ENCODE measurements at places on chromosomes 7 and 10.

- no peak for DNase-seq
These were observed 35.5 kb downstream of the LRMDA start for GRCh38 chr10:75466886-75467285.

- no peak for DNase-seq
These were observed 116.8 kb downstream of the IQUB start for GRCh38 chr7:123417580-123417979.

DNA sequence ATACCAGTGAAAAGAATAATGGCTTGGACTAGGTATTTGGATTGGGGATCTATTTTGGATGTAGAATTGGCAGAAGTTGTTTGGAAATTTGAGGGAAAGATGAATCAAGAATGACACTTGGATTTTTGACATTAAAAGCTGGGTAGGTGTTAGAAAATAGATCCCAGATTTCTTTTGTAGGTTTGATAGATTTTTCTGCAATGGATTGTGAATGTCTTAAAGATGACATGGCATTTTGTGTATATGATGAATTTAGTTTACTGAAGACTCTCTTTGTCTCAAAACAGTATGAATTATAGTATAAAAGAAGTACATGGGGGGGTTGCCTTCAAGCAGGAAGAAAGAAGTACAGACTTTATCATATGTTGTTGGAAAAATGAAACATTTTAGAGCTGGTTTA lies 75.8 kb downstream of the MPLKIP start:
- peak; percentile 4 for DNase-seq

- peak; percentile 4 for DNase-seq
These were observed 27.1 kb downstream of the LMTK2 start for GRCh38 chr7:98133621-98134303.

- peak; percentile 42 for DNase-seq
These were observed 21.0 kb upstream of the ASB15 start for GRCh38 chr7:123580406-123581161.

GRCh38 chr7:39468261-39468660 lies 97.9 kb upstream of the YAE1 start:
- DNase-seq: no peak

GRCh38 chr7:30862995-30863705 lies 48.5 kb upstream of the AQP1 start:
- DNase-seq: no peak

DNA sequence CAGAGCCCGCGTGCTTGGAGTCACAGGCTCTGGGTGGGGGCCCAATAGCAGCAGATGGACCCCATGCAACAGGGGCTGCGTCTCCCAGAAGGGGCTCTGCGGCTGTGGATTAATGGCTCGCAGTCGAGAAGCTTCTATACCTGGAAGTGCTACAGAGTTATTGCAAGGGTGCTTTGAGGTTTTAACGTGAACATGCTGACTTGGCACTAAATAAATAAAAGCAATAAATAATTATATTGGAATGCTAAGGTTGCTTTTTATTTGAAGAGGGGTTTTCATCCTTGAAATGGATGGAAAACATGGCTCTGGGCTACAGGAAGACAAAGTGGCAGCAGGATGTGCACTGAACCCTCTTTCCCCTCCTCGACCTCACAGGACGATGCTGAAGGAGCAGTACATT lies 122.4 kb downstream of the PAXIP1 start:
- DNase-seq: no peak

GRCh38 chr7:11216276-11216675 lies 242.6 kb downstream of the PHF14 start:
- DNase-seq: no peak

GRCh38 chr10:3071405-3072198 lies 4.3 kb downstream of the PFKP start:
- DNase-seq: peak; percentile 96

DNA sequence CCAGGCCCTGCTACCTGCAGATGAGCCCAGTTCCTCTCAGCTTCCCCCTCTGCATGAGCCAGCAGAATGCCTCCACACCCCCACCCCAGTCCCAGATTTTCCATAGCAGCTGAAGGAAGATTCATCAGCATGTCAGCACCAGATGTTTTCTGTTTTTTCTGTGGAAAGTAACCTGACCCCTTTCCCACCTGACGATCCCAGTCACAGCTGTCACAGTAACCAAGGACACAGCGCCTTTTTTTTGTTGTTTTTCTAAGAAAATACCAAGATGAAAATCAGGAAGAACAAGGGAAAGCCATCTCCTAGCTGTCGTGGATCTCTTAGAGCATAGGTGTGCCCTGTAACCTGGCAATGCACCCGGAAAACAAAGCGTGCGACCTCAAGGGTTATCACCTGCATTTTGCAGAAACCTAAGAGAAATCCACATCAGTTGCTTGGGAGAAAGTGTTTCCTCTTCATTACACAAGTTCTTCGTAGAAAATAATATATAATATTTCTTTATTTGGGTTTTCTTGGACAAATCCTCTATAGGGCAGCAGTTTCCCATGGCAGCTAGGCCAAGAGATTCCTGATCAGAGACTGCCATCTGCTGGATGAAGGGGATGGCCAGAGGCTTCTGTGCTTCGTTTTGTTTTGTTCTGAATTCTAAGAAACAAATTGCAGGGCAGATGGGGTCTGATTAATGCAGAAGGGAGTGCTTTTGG lies 401.9 kb downstream of the TNS3 start:
- peak; percentile 72 for DNase-seq

- DNase-seq: peak; percentile 54
These were observed 135.7 kb downstream of the LCOR start for GRCh38 chr10:96967847-96968246.

GRCh38 chr7:32921896-32922295 lies 30.3 kb upstream of the KBTBD2 start:
- peak; percentile 78 for DNase-seq

DNA sequence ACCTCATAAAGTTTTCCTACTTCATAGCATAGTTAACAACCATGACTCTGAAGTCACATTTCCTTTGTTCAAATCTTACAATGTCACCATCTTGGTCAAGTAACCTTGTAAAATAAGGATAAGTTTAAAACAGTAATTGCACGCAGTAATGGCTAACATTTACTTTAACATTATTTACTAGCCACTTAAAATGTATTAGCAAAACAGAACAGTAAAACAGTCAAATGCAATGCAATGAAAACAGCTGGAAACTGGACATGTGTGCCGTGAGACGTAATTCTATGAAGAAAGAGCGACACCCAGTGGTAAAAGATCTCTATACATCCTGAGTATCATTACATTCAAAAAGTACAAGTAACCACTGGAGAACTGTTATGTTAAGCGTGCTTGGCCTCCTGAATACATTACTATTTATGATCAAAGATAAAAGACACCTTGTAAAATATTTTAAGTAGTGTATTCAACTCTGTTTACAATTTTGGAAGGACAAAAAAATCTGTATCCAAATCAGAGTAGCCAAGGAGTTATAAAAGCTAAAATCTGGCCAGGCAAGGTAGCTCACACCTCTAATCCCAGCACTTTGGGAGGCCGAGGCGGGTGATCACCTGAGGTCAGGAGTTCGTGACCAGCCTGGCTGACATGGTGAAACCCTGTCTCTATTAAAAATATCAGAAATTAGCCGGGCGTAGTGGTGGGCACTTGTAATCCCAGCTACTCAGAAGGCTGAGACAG lies 27.2 kb downstream of the ATE1 start:
- DNase-seq: peak; percentile 71

DNA sequence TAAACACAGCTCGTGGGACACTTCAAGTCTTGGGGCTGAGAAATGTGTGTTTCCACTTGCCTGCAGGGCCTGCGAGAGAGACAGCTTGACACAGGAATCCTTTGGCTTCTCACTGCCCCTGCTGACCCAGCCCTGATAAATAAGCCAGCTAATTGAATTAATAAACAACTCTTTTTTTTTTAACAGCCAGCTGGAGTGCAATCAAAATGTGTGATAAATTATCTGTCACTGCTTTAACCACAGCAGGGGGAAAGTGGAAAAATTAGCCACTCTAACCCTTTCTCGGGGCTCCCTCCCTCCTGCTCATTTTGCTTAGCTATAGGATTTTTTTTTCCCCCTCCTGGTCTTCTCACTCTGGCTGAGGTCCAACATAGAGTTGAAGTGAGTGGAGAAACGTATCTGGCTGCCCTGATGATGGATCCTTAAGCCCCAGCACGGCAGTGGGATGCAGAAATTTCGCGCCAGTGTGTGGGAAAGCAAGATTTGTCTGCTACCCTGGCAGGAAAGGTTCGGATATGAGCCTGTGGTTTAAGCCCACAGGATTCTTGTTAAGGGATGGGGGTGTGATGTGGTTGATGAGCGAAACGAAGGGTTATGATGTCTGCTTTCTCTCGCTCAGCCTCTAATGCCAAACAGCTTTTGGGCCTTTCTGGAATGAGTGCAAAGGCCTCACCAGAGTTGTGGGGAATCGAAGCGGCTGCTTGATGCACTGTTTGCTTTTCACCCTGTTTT lies 173.8 kb downstream of the TRIL start:
- DNase-seq: peak; percentile 34

- peak; percentile 33 for DNase-seq
These were observed 224.0 kb upstream of the PLXDC2 start for GRCh38 chr10:19592276-19592675.

- no peak for DNase-seq
These were observed 16.7 kb downstream of the TMEM120A start for GRCh38 chr7:75977743-75978142.

GRCh38 chr7:150330211-150330885 lies 7.0 kb upstream of the ACTR3C start:
- no peak for DNase-seq

DNA sequence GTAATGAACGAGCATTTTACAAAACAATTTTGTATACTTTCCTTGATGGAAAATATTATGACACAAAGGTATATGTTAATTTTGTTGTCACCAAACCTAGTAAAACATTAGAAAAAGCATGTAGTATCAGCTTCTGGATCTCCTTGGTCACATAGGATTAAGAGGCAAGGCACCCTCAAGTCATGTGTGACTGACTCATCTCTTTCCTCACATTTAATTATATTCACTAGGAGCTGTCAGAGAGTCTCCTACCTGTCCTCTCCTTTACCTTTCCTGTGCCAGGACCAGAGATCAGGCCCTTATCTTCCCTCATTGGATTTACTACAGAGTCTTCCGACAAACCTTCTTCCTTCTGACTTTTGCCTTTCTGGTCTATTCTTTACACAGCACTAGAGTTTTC lies 111.3 kb upstream of the RPA3 start:
- DNase-seq: no peak

- DNase-seq: no peak
These were observed 87.0 kb downstream of the SKAP2 start for GRCh38 chr7:26777385-26777784.

GRCh38 chr7:137771679-137772078 lies 75.1 kb downstream of the DGKI start:
- DNase-seq: peak; percentile 87

DNA sequence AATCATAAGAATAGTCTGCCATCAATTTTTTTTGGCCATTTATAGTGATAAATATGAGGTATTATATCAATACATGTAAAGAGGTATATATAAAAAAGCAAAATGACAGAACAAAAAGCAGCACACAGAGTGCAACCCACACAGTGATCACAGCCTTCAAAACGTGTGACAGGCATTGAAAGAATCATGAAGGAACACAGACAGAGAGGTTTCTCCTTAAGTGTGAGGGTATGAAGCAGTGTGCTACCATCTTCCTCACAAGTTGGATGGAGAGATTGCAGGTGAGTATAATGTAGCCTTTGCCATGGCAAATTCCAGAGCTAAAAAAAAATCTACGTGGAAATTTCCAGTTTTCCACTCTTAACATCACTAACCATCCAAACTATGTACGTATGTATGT lies 19.6 kb upstream of the EPC1 start:
- no peak for DNase-seq

GRCh38 chr7:68411742-68412141 lies 1186.5 kb upstream of the AUTS2 start:
- no peak for DNase-seq

- peak; percentile 42 for DNase-seq
These were observed 19.0 kb upstream of the CPN1 start for GRCh38 chr10:100100651-100101184.

DNA sequence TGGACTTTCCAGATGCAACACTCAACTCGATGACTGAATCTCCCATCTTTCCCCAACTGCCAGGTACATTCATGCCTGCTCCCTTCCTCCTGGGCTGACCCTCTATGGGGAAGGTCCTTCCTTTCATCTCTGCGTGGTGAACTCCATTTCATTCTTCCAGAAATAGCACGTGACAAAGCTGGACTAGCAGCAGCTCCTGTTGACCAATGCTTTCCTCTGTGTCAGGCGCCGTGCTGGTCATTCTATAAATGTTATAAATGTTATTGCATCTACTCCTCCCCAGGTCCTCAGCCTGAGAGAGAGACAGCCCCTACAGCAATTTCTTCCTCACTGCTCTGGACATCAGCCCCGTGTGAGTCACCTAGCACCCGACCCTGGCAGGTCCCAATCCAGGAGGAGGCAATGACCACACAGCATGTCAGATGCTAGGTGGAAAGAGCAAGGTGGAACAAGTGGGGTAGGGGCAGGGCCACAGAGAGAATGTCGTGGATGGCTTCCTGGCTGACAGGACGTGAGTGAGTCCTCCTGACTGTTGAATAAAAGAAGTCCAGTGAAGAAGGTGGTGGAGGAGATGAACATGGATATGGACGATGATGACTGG lies 178.1 kb downstream of the ADAM12 start:
- DNase-seq: no peak

- DNase-seq: no peak
These were observed 944 bp downstream of the AVL9 start for GRCh38 chr7:32496052-32496813.

- DNase-seq: no peak
These were observed 36.2 kb downstream of the LIMK1 start for GRCh38 chr7:74119831-74120230.

GRCh38 chr10:110842326-110842904 lies 29.3 kb upstream of the PDCD4 start:
- DNase-seq: no peak

GRCh38 chr10:31011665-31012022 lies 20.0 kb downstream of the ZNF438 start:
- peak; percentile 44 for DNase-seq

GRCh38 chr10:121831777-121832176 lies 96.1 kb downstream of the ATE1 start:
- peak; percentile 4 for DNase-seq
